ENCODE measurements at places on chromosomes 3 and 15. TPM values are rescaled to one million over a fixed set of nuclear protein-coding genes. Genes with fewer than 3 reads are reported as not detected.

The C3orf22 gene
- polyA plus RNA-seq, result not detected

The IL16 gene
- polyA plus RNA-seq, result 1.4 TPM

The MUC20 gene
- polyA plus RNA-seq, result 53.3 TPM

The GAP43 gene
- polyA plus RNA-seq, result not detected

The UBAP1L gene
- polyA plus RNA-seq, result 2.1 TPM

The CASR gene
- 14.8 TPM for polyA plus RNA-seq

The HGD gene
- polyA plus RNA-seq, result 251 TPM

The TMC3 gene
- polyA plus RNA-seq, result not detected

The CLK3 gene
- polyA plus RNA-seq, result 54.1 TPM

The RETNLB gene
- not detected for polyA plus RNA-seq

The LRTM1 gene
- polyA plus RNA-seq, result not detected

The ZCWPW2 gene
- polyA plus RNA-seq, result 0.54 TPM

The MYO5C gene
- polyA plus RNA-seq, result 4.6 TPM

The FGD5 gene
- polyA plus RNA-seq, result 18.7 TPM

The HIGD2B gene
- polyA plus RNA-seq, result not detected

The LRRC31 gene
- not detected for polyA plus RNA-seq

The GOLGA6B gene
- not detected for polyA plus RNA-seq

The TYRO3 gene
- 46.5 TPM for polyA plus RNA-seq

The MESP2 gene
- polyA plus RNA-seq, result 0.24 TPM

The SEMA3F gene
- polyA plus RNA-seq, result 36.7 TPM

The DRD3 gene
- polyA plus RNA-seq, result not detected

The TGM4 gene
- not detected for polyA plus RNA-seq

The GPR62 gene
- 0.41 TPM for polyA plus RNA-seq

The C3orf85 gene
- 40.4 TPM for polyA plus RNA-seq

The EPHB1 gene
- polyA plus RNA-seq, result 0.39 TPM

The GRIP2 gene
- polyA plus RNA-seq, result 3.2 TPM

The TM4SF4 gene
- 0.92 TPM for polyA plus RNA-seq

The PLSCR5 gene
- not detected for polyA plus RNA-seq

The PYGO1 gene
- 0.49 TPM for polyA plus RNA-seq

The SMCO1 gene
- polyA plus RNA-seq, result not detected

The LDHAL6B gene
- not detected for polyA plus RNA-seq

The HCLS1 gene
- 11.7 TPM for polyA plus RNA-seq

The CTSH gene
- 1,628 TPM for polyA plus RNA-seq

The ACP3 gene
- 31.8 TPM for polyA plus RNA-seq

The ECT2 gene
- polyA plus RNA-seq, result 2.4 TPM

The SSUH2 gene
- polyA plus RNA-seq, result 0.88 TPM
